ENCODE measurements at places on chromosomes 11 and 22. TPM values are rescaled to one million over a fixed set of nuclear protein-coding genes. Genes with fewer than 3 reads are reported as not detected.

- DNase-seq = no peak
Observed at GRCh38 chr11:76561245-76561644, 109.3 kb downstream of the LRRC32 start.

GRCh38 chr11:34570584-34570983, 50.3 kb upstream of the EHF start:
- DNase-seq = no peak

DNA sequence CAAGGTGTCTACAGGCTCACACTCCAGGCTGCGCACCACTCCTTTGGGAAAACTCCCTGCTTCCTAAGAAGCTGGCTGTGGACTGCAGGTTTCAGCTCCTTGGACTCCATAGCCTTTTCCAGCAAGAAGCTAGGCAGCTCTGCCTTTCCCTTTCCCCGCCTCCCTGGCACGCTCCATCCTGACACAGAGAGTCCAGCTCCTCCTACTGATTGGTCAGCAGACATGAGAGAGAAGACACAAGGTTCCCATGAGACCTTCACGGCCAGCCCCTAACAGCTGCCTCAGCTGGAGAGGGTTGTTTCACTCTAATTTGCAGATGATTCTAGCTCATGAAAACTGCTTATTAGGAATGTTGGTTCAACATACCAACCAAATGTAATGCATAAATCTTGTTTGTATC, 27.6 kb downstream of the TENM4 start:
- DNase-seq = no peak

- no peak for DNase-seq
Observed at GRCh38 chr22:43001271-43002201, 13.4 kb downstream of the PACSIN2 start.

- DNase-seq = no peak
Observed at GRCh38 chr11:47587039-47587716, 700 bp downstream of the FAM180B start.

GRCh38 chr22:35313311-35314121, 13.8 kb downstream of the TOM1 start:
- DNase-seq = no peak

- no peak for DNase-seq
Observed at GRCh38 chr11:119850822-119851409, 121.9 kb upstream of the NECTIN1 start.

GRCh38 chr11:26847459-26847858, 125.6 kb upstream of the SLC5A12 start:
- no peak for DNase-seq

GRCh38 chr11:70547821-70548670, 149.7 kb downstream of the CTTN start:
- no peak for DNase-seq

DNA sequence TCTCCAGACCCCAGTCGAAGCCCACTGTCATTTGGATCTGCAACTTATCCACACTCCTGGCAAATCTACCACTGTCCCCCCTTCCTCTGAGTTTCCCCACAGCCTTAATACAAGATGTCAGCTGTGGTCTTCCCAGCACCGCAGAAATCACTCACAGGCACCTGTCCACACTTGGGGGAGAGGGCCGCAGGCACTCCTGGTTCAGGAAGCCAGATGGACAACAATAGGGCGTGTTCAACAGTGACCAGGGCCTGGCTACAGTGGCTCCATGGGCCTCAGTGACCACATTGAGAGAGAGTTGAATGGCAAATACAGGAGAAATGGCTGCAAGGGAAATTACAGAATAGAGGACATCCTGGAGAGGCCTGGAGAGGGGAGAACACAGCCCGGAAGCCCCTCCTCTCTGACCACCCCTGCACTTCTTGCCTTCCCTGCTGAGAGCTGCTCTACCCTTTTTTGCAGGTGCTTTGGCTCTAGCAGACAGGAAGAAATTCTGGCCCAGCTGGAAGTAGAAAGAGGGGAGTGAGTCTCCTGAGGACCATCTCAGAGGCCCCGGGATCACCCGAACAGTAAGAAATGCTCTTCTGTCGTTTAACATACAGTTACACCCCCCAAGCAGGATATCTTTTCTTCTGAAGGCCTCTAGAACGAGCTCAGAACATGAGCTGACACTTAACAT, 164.6 kb downstream of the FEZ1 start:
- no peak for DNase-seq

- DNase-seq = no peak
Observed at GRCh38 chr11:107018902-107019493, 722 bp upstream of the GUCY1A2 start.

- no peak for DNase-seq
Observed at GRCh38 chr11:93143186-93143585, 54.6 kb downstream of the SLC36A4 start.

- DNase-seq = no peak
Observed at GRCh38 chr11:96063053-96063452, 139.1 kb upstream of the MTMR2 start.

- DNase-seq = no peak
Observed at GRCh38 chr11:12693094-12693478, 18.9 kb downstream of the TEAD1 start.

DNA sequence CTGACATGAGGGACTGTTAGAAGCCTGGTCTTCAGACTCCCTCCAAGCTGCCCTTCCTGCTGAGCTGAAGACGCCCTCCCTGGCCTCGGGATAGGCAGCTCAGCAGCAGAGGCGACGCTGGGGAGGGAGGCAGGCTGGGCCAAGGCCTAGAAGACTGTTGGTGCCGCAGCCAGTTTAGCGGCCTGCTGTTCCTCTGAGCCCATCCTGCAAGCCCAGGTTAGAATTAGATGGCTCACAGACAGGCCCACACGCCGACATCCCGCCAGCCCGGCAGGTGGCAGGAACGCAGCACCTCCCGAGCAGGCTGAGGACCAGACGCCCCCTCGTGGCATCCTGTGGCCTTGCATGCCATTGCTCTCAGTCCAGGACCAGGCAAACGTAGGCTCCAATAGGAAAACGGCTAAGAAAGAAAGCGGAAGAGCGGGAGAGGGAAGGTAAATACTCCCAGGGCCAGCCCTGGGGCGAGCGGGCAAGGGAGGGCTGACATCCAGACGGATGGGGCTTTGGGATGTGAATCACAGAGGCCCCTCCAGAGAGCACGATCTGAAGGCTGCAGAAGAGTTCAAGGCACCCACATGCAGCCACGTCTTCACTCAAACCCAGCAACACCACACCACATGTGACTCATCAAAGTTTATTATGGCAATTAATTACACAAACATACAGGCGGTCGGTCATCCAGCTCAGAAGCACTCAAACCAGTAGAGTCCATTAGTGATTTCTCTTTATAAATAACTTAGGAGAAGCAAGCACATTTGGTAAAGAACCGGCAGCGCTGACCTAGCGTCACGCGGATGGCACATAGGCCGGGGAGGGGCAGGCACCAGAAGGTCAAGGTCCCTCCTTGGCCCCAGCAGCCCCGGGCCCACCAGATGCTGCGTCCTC, 27.6 kb downstream of the CD5 start:
- peak; percentile 91 for DNase-seq

DNA sequence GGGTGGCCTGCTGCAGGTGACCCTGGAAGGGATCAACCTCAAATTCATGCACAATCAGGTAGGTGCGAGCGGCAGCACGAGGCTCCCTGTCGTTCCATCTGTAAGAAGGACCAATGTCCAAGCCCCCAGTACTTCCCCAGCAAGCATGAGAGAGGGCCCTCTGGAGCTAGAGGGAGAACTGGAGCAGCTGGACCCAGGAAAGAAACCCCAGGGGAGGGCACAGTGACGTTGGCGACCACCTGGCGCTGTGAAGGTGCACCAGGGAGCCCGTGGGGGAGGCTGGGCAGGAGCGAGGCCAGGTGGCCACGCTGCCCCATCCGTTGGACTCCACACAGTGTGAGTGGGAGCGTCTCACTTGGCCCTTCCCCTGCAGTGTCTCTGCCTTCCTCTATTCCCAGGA, 28.0 kb downstream of the MYBPC3 start:
- DNase-seq = no peak

DNA sequence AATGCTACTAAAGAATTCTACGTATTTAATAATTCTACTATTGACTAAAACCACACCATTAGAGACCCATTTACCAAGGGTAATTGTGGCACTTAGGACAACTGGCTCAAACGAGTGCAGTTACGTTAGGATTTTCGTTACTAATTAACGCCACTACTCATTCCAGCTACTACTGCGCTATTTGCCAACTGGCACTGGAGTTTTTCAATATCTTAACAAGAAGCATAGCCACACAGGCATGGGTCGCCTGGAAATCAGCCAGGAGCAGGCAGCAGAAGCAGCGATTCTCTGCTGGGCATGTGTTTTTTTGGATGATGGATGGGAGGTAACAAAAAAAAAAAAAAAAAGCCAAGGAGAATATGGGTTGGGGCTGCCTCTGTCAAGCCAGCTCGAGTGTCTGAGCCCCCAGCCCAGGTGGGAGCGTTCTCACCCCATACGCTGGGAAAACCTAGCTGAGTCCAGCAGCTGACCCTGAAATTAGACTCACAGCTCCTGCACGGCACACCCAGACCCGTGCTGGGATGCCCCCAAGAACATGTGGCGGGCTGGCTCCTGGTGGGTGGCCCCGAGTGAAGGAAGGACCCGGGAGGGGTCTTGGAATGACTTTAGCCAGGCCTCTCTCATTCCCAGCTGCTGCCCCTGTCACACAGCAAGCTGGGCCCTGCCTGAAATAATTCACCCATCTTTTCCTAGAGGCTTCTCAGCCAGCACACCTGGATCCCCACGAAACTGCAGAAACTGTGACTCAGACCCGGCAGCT, 214.0 kb downstream of the BRD1 start:
- no peak for DNase-seq

- no peak for DNase-seq
Observed at GRCh38 chr11:101288392-101288791, 158.8 kb upstream of the PGR start.

- DNase-seq = no peak
Observed at GRCh38 chr11:75474240-75474639, 41.2 kb upstream of the KLHL35 start.

GRCh38 chr11:34313099-34313517, 44.7 kb downstream of the ABTB2 start:
- DNase-seq = no peak

DNA sequence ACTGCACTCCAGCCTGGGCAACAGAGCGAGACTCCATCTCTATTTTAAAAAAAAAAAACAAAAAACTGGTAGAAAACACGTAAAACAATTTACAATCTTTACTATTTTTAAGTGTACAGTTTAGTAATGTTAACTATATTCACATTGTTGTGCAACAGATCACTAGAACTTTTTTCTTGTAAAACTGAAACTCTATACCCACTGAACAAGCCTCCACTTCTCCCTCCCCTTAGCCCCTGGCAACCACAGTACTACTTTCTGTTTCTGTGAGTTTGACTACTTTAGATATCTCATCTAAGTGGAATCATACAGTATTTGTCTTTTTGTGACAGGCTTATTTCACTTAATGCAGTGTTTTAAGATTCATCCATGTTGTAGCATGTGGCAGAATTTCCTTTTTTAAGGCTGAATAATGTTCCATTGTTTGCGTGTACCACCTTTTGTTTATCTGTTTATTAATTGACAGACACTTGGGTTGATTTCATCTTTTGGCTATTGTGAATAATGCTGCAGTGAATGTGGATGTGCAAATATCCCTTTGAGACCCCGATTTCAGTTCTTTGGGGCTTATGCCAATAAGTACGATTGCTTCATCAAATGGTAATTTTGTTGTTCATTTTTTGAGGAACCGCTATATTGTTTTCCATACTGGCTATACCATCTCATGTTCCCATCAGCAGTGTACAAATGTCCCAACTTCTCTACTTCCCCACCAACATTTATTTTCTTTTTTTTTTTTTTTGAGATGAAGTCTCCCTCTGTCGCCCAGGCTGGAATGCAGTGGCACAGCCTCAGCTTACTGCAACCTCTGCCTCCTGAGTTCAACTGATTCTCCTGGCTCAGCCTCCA, 11.0 kb downstream of the DDB2 start:
- DNase-seq = no peak

DNA sequence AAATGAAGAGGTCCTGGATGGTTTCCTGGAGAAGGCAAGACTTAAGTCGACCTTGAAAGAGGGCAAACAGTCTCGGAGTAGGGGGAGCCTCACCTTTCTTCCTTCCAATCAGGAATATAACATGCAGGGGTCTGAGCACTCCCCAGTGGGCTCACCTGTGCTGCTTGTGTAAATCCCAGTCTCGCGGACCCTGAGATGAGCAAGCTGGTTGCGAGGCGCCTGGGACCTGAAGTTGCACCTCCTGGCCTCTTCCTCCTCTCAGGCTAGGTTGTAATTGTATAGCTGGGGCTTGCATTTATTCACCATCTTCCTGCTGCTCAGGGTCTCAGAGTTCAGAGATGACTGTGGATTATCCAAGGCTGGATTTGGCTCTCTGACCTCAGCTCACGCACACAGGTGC, 7.5 kb upstream of the WBP2NL start:
- DNase-seq = no peak

GRCh38 chr11:104095791-104096190, 59.4 kb downstream of the DDI1 start:
- DNase-seq = no peak

- DNase-seq = no peak
Observed at GRCh38 chr11:33530815-33531214, 169.8 kb downstream of the C11orf91 start.

DNA sequence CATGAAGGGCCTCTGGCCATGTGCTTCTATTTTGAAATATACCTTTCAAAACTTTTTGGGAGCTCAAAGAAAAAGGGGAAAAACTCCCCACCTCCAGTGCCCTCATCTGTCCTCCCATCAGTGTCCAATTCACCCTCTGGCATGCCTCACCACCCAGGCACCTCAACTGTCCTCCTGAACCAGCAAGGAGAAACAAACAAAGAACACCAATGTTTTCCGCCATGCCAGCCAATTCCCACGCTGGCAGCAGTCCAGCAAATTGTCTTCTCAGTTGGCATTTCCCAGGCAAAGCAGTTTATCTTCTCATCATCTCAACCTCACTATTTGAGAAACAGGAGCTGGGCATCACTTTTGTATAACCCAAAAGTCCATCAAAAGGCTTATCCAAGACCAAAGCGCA, 496.9 kb downstream of the SOX6 start:
- no peak for DNase-seq

DNA sequence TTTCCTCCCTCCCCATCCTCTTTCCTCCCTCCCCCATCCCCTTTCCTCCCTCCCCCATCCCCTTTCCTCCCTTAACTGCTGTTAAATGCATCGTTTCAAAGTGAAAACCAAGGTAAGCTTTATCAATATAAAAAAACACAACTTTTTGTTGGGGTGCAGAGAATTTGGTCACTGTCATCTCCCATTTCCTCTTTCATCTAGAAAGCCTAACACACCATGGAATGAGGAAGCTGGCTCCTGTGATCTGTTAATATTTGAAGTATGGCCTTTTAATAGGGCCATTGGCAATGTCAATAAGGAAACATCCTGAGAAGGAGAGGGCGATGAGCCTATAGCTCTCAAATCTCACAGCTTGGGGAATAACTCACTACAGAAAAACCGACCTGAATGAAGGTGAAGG, 7.0 kb downstream of the EXPH5 start:
- DNase-seq = no peak

GRCh38 chr11:132112846-132113245, 742.4 kb downstream of the NTM start:
- no peak for DNase-seq

GRCh38 chr22:35711336-35711735, 6.3 kb upstream of the APOL5 start:
- no peak for DNase-seq

- no peak for DNase-seq
Observed at GRCh38 chr11:95301474-95301873, 70.5 kb upstream of the SESN3 start.

SMTNL1 gene
- total RNA-seq = not detected

GAL3ST1 gene
- 0.16 TPM for total RNA-seq

PGA3 gene
- not detected for total RNA-seq

SLN gene
- total RNA-seq = not detected

UBQLNL gene
- not detected for total RNA-seq

ALX4 gene
- not detected for total RNA-seq

KCNJ1 gene
- total RNA-seq = not detected

STK33 gene
- 1.5 TPM for total RNA-seq

OR4C45 gene
- not detected for total RNA-seq

C1QTNF6 gene
- 1.2 TPM for total RNA-seq
